ENCODE measurements at places on chromosomes 13 and 19.

GRCh38 chr13:109734002-109734785 is 52.2 kb downstream of the IRS2 start:
- DNase-seq, result no peak

GRCh38 chr13:110411688-110412059 is 104.6 kb downstream of the COL4A2 start:
- DNase-seq, result no peak

- no peak for DNase-seq
Measured at GRCh38 chr13:99961636-99962035, 9.9 kb downstream of the ZIC5 start.

- no peak for DNase-seq
Measured at GRCh38 chr13:29428310-29429181, 166.9 kb downstream of the SLC7A1 start.

DNA sequence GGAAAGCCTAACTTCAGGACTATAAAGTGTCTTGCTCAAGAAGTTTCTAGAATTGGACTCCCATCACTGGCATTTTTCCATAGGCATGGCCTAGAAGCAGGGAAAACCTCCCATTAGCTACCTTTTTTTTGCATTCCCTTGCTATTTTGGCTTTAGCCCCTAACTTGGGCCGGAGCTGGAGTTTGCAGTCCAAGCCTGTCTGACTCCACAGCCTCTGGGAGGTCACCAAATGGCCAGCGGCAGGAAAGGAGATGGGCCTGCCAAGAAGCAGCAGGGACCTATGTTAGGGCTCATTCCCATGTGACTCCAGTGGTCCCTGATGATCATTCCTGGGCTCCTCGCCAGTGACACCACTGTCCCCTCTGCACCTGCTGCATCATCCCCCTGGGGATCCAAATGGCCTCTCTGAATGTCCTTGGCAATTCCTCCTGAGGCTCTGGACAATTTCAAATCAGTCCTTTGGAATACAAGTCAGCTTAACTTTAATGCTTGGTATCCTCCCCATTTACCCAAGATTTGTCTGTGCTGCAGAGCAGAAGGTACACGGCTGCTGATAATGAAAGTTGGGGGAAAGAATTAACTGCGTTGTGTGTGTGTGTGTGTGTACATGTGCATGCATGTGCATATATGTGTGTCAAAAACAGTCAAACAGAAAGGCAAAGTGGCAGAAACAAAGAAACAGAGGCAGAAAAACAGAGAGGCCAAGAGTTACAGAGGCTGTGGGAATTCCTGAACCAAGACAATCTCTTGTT is 69.8 kb upstream of the SERP2 start:
- no peak for DNase-seq

DNA sequence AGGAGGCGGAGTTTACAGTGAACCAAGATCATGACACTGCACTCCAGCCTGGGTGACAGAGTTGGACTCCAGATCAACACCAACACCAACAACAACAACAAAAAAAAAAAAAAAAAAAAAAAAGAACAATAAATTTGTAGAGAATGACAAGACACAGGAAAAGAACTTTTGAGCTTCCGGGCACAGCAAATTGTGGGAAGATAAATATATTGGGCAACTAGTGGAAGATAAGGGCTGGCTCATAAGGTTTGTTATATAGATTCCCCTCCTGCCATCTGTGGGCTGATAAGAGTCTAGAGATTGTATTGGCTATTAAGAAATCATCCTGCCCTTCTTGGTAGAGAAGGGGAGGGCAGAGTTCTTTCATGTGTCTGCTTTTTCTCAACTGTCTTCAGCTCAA is 33.1 kb upstream of the CYP2S1 start:
- no peak for DNase-seq

Measured in progenitor cell of endocrine pancreas (in vitro differentiated cells).